Left colon (tissue), 2 donors: ENCODE measurements at places on chromosomes 6 and 20. TPM values are rescaled to one million over a fixed set of nuclear protein-coding genes. Genes with fewer than 3 reads are reported as not detected.

- DNase-seq, result peak; percentile 62
Measured at GRCh38 chr6:54846857-54847674, 495 bp downstream of the FAM83B start.

NR2E1 gene
- not detected for total RNA-seq

DNA sequence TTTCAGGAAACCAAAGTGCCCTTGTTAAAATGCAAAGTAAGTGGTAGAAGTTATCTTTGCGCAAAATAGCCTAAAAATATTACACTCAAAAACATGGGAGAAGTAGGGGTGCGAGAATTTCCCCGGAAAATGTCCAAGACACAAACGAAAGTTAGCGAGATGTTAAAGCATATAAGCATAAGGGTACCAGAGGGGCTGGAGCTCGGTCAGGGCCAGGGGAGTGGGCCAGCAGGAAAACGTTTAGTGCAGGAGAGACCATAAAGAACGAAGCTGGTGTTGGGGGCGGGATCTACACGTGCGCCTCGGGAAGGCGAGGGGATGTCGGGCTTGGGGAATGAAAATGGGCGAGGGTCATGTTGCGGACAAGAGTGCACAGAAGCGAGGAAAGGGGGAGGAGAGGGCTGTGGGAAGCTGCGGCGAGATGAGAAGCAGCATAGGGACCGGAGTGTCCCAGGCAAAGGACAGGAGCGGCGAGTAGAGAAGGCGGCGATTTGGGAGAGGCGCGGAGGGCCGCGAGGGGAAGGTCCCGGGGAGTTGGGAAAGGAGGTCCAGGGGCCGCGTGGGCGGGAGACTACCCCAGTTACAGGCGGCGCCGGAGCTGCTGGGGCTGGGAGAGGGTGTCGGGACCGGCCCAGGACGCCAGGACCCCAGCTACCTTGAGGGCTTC lies 600 bp downstream of the XPO5 start:
- peak; percentile 39 for DNase-seq

- no peak for DNase-seq
Measured at GRCh38 chr6:129606664-129607063, 103.3 kb downstream of the ARHGAP18 start.

TRDN gene
- total RNA-seq, result not detected
